Sigmoid colon (tissue), 7 donors: ENCODE measurements at places on chromosomes 3 and 15. TPM values are rescaled to one million over a fixed set of nuclear protein-coding genes. Genes with fewer than 3 reads are reported as not detected.
A peak's percentile ranks its signal among the peaks of the same experiment; 100 is the strongest.

- H3K4me1 ChIP-seq = no peaks in the 10 kb centered on the region
- no peak for DNase-seq
- no peak overlapping the region for H3K27ac ChIP-seq
- no peaks in the 10 kb centered on the region for H3K27me3 ChIP-seq
- no peak overlapping the region for H3K4me3 ChIP-seq
Observed at GRCh38 chr3:159914426-159914825, 74.2 kb upstream of the IL12A start.

GRCh38 chr3:46663591-46664135 lies 29.8 kb downstream of the ALS2CL start:
- no peak overlapping the region for H3K27ac ChIP-seq
- H3K4me3 ChIP-seq = no peak overlapping the region
- no peaks in the 10 kb centered on the region for H3K36me3 ChIP-seq

- no peak for DNase-seq
- no peak overlapping the region for H3K27ac ChIP-seq
- no peaks in the 10 kb centered on the region for H3K36me3 ChIP-seq
- H3K27me3 ChIP-seq = no peaks in the 10 kb centered on the region
Observed at GRCh38 chr3:46010519-46011113, 15.0 kb upstream of the FYCO1 start.

GRCh38 chr3:183108001-183108449 lies 8.7 kb upstream of the MCCC1 start:
- no peaks in the 10 kb centered on the region for H3K4me1 ChIP-seq
- H3K27me3 ChIP-seq = no peaks in the 10 kb centered on the region
- no peak for DNase-seq
- H3K27ac ChIP-seq = no peak overlapping the region
- H3K4me3 ChIP-seq = no peak overlapping the region
- H3K36me3 ChIP-seq = no peaks in the 10 kb centered on the region

DNA sequence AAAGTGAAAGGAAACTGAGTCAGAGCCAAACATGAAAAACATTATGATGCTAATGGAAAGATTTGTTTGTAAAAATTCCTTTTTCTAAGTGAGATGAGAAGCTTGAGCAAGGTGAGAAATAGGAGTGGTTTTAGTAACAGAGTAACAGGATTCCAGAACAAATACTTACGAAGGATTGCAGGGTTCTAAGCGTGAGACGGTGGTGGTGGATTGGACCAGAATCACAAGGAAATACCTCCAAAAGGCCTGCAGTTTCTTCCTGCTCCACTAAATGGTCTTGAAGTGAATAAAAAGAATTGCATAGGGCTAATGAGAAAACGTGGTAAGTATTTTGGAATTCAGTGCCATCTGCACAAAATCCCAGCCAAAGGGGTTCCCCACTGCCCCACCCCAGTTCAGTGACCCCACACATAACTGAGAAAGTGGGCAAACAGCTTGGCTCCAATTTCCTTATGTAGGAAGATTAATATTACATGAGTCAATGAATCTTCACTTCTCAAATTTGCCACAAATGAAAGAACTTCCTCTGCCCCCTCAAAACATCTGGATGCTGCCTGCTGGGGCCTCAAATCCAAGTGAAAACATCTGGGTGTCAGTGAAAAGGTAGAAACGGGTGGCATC lies 283.8 kb upstream of the NR2F2 start:
- H3K4me3 ChIP-seq = no peak overlapping the region
- no peaks in the 10 kb centered on the region for H3K4me1 ChIP-seq
- no peaks in the 10 kb centered on the region for H3K27me3 ChIP-seq
- no peak for DNase-seq

DNA sequence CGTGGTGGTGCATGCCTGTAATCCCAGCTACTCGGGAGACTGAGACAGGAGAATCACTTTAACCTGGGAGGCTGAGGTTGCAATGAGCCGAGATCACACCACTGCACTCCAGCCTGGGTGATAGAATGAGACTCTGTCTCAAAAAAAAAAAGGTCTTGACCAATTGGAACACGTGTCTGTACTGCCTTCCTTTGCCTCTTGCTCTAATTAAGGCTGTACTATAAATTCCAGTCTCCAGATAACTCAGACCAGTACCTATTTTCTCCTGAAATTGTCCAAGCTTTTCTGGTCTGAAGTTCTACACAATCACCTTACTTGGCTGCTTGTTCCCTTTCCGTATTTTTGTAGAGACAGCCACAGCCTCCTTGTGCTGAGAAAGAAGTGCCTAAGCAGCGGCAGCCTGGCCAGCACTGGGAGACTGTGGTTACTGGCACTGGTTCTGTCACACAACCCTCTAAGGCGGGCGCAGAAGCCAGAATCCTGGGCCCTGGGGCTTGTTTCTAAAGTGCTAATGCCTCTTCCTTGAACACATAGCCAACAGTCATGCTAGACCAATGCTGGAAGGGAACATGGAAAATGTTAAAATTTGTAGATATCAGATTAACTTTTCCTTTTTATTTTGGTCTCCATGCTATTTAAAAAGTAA lies 6.2 kb upstream of the CEP70 start:
- no peak for DNase-seq
- no peak overlapping the region for H3K4me3 ChIP-seq
- H3K27ac ChIP-seq = no peak overlapping the region
- H3K27me3 ChIP-seq = no peaks in the 10 kb centered on the region

DNA sequence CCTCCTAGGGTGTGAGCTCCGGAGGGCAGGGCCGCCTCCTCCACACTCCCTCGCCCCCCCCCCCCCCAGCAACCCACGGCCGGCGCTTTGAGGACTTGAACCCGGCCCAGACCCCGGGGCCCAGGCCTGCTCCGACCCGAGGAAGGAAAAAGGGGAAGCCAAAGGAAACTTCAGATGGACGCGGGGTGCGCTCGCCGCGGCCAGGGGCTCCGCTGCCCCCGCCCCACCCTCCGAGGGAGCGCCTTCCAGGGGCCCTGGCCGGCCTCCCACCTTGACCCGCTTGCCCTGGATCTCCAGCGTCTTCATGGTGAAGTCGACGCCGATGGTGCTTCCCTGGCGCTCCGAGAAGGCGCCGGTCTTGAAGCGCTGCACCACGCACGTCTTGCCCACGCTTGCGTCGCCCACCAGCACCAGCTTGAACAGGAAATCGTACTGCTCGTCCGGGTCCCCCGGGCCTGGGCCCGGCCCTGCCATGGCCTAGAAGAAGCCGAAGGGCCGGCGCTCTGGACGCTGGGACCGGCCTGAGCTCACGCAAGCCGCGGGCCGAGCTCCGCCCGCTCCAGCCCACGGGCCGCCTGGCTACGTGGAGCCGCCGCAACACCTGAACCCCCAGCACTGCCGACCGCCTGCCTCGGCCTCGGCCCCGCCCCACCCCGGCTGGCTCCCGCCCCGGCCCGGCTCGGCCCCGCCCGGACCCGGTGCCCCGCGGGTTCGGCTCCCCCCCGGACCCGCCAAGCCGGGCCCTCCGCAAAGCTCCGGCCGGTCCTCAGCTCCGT lies 400 bp downstream of the RAB43 start:
- DNase-seq = no peak
- peak overlapping the region; percentile 87 for H3K27ac ChIP-seq
- H3K27me3 ChIP-seq = no peaks in the 10 kb centered on the region
- H3K36me3 ChIP-seq = no peaks in the 10 kb centered on the region
- peaks cover 28% of the 10 kb centered on the region for H3K4me1 ChIP-seq

DNA sequence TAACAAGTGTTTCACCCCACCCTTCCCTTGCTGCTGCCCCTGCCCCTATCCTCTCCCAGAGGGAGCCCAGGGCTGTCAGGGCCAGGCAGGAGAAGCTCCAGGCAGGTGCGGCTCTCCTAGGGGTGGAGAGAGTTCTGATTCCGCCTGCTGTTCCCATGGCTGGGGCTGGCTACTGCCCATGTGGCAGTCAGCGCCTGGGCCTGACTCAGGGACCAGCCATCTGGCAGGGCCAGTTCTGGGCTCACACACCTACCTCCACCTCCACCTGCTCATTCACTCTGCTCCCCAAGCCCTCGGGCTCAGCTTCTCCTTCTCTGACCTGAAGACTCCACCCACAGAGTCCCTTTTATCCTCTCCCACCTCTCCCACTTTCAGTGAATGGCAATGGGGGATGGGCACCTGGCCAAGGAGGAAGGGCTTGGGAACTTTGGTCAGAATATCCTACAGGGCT lies 23.4 kb downstream of the AMOTL2 start:
- H3K4me3 ChIP-seq = no peak overlapping the region
- H3K27ac ChIP-seq = peak overlapping the region; percentile 98
- no peaks in the 10 kb centered on the region for H3K27me3 ChIP-seq
- DNase-seq = peak; percentile 62

DNA sequence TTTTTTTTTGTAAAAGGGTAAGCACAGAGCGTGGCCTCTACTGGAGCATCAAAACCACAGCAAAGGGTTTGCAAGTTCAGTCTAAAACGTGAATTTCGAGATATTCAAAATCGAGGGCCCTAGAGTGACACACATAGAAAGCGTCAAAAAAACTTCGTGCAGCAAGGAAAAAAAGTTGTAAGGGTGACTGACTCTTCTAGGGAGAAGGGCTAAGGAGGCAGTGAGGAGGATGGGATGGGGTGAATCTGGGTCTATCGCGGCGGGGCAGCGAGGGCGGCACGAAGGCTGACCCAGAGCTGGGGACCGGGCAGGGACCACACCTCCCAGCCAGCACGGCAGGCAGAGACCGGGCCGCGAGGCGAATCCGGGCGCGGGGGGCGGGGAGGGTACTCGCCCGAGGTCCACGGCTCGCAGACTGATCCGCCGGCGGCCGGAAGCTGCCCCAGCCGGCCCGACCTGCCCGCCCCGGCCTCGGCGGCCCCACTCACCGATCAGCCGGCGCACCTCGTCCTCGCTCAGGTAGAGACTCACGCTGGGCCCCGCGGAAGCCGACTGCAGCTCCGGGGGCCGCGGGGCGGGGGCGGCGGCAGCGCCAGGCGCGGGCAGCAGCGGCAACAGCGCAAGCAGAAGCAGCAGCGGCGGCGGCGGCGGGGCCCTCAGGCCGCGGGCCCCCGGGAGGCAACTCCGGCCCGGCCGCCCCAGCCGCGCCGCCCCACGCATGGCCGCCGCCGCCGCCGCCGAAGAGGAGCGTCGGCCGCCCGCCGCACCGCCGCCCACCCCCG lies 533 bp downstream of the RYK start:
- DNase-seq = peak; percentile 74
- no peaks in the 10 kb centered on the region for H3K36me3 ChIP-seq
- H3K27me3 ChIP-seq = no peaks in the 10 kb centered on the region
- H3K27ac ChIP-seq = peak overlapping the region; percentile 83
- peak overlapping the region; percentile 93 for H3K4me3 ChIP-seq

MOBP gene
- not detected for total RNA-seq

ARGFX gene
- total RNA-seq = not detected

C3orf22 gene
- not detected for total RNA-seq
